ENCODE measurements at places on chromosomes 2 and 18. TPM values are rescaled to one million over a fixed set of nuclear protein-coding genes. Genes with fewer than 3 reads are reported as not detected.

The UBXN2A gene
- total RNA-seq: 16.8 TPM

DNA sequence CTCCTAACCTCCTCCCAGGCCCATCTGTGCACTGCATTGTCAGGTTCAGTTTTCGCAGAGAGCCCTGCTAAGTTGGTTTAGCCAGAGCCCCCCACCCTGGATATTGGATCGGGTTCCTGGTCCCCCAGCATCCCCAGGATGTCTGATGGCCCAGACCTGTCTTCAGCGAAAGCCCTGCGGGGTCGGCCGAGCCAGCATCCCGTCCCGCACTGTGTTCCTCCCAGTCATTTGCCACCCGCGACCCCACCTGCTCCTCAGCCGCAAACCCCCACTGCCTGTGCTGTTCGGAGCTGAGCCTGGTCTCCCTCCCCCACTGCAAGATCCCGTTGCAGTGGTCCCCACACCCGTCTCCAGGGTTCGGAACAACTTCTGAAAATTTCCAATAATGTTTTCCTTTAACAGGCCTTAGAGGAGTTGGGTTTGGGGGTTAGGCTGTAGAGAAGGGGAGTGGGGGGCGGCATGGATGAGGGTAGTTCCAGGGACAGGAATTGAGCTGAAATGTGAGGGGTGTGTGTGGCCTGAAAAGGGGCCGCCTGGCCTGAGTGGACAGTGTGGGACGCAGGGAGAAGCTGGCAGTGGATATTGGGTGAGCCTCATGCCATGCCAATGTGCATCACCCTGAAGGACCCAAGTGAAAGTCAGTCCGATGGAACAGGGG lies 1.6 kb upstream of the COPS9 start:
- H3K27ac ChIP-seq: no peak overlapping the region
- peaks cover 8% of the 10 kb centered on the region for H3K4me1 ChIP-seq
- DNase-seq: peak; percentile 43
- H3K36me3 ChIP-seq: peaks cover 9% of the 10 kb centered on the region
- H3K27me3 ChIP-seq: no peaks in the 10 kb centered on the region
- no peak overlapping the region for H3K4me3 ChIP-seq

DNA sequence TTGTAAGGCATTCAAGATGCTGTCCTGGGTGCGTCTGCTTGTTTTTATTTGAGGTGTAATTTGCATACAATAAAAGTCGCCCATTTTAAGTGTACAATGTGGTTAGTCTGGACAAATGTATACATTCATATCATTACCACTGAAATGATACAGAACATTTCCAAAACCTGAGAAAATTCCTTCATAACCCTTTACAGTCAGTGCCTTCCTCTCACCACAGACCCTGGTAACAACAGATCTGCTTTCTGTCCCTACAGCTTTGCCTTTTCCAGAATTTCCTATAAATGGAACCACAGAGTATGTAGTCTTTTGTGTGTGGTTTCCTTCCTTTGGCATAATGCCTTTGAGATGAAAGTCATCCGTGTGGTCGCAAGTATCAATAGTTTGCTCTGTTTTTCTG lies 45.8 kb upstream of the NFU1 start:
- no peaks in the 10 kb centered on the region for H3K27me3 ChIP-seq
- no peaks in the 10 kb centered on the region for H3K4me1 ChIP-seq
- DNase-seq: no peak
- H3K36me3 ChIP-seq: no peaks in the 10 kb centered on the region
- H3K4me3 ChIP-seq: no peak overlapping the region

GRCh38 chr2:120634533-120634932 lies 101.1 kb upstream of the GLI2 start:
- no peaks in the 10 kb centered on the region for H3K27me3 ChIP-seq

DNA sequence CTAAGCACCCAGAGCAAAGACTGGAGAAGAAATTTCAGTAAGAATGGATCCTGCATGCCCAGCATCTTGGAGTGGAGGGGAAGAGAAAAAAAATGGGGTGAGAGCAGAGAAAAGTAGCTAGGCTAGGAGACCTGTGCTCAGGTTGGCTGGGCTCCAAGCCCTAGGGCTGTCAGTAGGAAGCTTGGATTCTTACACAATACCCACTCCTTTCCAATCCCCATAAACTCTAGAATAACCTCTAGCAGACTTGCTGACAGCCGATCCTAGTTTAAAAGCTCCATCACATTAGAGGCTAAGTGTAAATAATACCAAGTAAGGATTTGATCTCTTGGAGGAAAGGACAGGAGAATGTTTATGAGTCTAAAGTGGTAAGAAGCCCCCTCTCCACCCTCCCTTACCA lies 46.2 kb upstream of the NABP1 start:
- no peaks in the 10 kb centered on the region for H3K27me3 ChIP-seq
- no peak for DNase-seq
- H3K4me3 ChIP-seq: no peak overlapping the region

GRCh38 chr18:75760208-75760607 lies 332.7 kb upstream of the SMIM21 start:
- H3K27me3 ChIP-seq: no peaks in the 10 kb centered on the region
- no peaks in the 10 kb centered on the region for H3K36me3 ChIP-seq
- no peaks in the 10 kb centered on the region for H3K4me1 ChIP-seq
- DNase-seq: no peak

The TEKT4 gene
- total RNA-seq: not detected

The SLC30A3 gene
- 0.35 TPM for total RNA-seq

The TUBA3E gene
- not detected for total RNA-seq

DNA sequence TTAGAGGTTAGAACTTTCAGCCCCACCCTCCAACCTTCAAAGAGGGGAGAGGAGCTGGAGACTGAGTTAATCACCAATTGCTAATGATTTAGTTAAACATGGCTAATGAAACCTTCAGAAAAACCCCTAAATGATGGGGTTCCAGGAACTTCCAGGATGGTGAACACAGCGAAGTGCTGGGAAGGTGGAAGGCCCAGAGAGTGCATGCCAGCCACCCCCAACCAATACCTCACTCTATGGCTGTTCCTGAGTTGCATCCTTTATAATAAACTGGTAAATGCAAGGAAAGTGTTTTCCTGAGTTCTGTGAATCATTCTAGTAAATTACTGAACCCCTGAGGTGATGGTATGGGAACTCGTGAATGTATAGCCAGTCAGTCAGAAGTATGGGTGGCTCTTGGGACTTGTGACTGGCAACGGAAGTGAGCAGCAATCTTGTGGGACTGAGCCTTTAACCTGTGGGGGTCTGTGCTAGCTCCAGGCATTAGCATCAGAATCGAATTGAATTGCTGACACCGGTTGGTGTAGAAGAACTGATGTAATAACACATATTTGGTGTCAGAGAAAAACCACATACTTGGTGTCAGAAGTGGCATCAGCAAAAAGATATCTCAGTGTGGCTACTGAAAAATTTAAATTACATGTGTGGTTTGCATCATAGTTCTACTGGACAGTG lies 37.4 kb downstream of the NPHP1 start:
- no peaks in the 10 kb centered on the region for H3K27me3 ChIP-seq
- no peak overlapping the region for H3K27ac ChIP-seq
- DNase-seq: no peak
- no peak overlapping the region for H3K4me3 ChIP-seq
- H3K36me3 ChIP-seq: no peaks in the 10 kb centered on the region

DNA sequence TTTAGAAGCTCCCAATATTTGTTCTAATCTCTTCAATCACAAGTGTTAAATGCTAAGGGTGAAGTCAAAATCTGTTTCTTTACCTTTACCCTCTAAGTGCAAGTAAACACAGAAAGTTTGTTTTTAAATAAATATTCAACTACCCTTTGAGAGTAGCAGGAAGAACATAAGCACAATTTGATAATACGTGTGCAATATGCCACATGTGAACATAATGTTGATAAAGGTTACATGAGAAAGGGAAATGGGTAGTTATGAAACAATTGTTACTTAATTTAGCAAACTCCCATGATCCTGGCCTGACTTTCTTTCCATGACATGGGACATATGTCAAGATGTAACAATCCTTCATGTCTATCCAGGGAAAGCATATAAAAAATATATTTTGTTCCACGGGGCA lies 7.1 kb downstream of the SPRED2 start:
- DNase-seq: no peak
- no peaks in the 10 kb centered on the region for H3K36me3 ChIP-seq
- peaks cover 4% of the 10 kb centered on the region for H3K4me1 ChIP-seq
- H3K27ac ChIP-seq: no peak overlapping the region

GRCh38 chr18:1047406-1047805 lies 142.7 kb downstream of the ADCYAP1 start:
- no peaks in the 10 kb centered on the region for H3K36me3 ChIP-seq
- no peaks in the 10 kb centered on the region for H3K27me3 ChIP-seq
- no peaks in the 10 kb centered on the region for H3K4me1 ChIP-seq
- DNase-seq: no peak
- no peak overlapping the region for H3K4me3 ChIP-seq

DNA sequence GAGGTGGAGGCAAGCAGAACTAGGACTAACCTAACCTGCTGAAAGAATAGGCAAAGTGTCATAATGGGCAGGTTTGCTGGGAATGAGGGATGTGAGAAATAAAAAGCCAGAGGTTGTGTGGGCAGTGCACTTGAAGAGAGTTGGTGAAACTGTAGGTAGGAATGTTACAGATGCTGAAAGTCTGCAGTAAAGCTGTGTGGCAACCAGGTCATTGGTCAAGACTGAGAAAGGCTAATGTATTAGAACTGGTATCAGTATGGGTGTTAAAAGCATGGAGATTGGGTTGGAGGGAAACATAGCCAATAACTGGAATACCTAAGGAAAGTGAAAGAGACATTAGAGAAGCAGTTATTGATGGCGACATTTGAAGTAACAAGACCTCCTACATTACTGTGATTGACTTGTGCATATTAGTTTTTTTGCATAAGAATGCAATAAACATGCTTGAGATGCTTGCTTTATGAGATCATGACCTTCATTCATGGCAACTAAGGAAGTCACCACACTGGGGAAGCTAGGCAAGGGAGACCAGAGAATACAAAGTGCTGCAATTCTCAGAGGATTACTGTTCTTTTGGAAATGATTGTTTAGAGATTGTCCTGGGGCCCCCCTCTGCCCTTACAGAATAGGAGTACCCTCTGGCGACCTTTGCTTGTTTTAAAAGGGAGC lies 11.8 kb downstream of the GULP1 start:
- H3K4me3 ChIP-seq: no peak overlapping the region
- DNase-seq: no peak
- H3K4me1 ChIP-seq: no peaks in the 10 kb centered on the region
- H3K27me3 ChIP-seq: no peaks in the 10 kb centered on the region

DNA sequence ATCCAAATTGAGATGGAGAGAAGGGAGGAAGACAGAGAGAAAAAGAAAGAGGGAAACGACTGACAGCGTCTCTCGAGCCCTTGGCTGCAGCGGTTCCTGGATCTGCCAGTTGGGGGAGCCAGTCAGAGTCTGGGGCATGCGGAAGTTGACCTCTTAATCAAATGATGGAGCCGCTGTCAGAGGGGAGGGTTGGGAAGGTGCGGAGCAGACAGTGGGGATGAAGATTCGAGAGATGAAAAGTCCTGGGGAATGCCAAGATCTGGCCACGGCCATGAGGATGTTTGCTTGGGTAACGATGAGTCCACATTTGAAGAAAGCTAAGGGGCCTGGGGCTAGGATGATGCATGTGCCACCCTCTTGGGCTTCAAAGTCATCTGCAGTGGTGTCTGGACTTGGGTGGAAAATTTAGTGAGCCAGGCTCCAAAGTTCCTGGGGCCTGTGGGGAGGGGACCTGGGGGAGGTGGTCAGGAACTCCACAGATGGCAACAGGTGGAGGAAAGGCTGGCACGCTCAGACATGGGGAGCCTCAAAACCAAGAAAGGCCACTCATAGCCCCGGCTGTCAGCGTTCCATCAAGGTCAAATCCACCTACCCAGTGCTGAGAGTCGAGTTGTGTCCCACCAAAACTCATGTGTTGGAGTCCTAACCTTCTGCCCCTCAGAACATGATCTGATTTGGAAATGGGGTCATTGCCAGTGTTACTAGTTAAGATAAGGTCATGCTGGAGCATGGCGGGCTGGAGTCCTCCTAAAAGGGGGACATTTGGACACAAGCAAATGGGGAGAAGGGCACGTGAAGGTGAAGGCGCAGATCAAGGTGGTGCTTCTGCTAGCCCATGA lies 200.1 kb downstream of the NDUFA10 start:
- no peaks in the 10 kb centered on the region for H3K36me3 ChIP-seq
- peak; percentile 24 for DNase-seq
- no peaks in the 10 kb centered on the region for H3K27me3 ChIP-seq
- no peaks in the 10 kb centered on the region for H3K4me1 ChIP-seq
- no peak overlapping the region for H3K4me3 ChIP-seq

GRCh38 chr18:79458917-79459803 lies 63.4 kb downstream of the NFATC1 start:
- no peaks in the 10 kb centered on the region for H3K27me3 ChIP-seq
- H3K4me3 ChIP-seq: no peak overlapping the region
- DNase-seq: no peak
- peak overlapping the region; percentile 35 for H3K27ac ChIP-seq
- no peaks in the 10 kb centered on the region for H3K36me3 ChIP-seq
- H3K4me1 ChIP-seq: no peaks in the 10 kb centered on the region

GRCh38 chr2:218782528-218782844 lies 539 bp downstream of the CYP27A1 start:
- H3K36me3 ChIP-seq: no peaks in the 10 kb centered on the region
- H3K4me1 ChIP-seq: peaks cover 16% of the 10 kb centered on the region
- H3K27ac ChIP-seq: peak overlapping the region; percentile 92
- no peaks in the 10 kb centered on the region for H3K27me3 ChIP-seq
- no peak for DNase-seq
- H3K4me3 ChIP-seq: peak overlapping the region; percentile 51

- no peak for DNase-seq
- H3K27me3 ChIP-seq: no peaks in the 10 kb centered on the region
- no peaks in the 10 kb centered on the region for H3K4me1 ChIP-seq
- no peak overlapping the region for H3K27ac ChIP-seq
- no peaks in the 10 kb centered on the region for H3K36me3 ChIP-seq
- H3K4me3 ChIP-seq: no peak overlapping the region
Observed at GRCh38 chr2:142502402-142502801, 371.6 kb upstream of the LRP1B start.
